ENCODE measurements at places on chromosomes 5 and 9.

DNA sequence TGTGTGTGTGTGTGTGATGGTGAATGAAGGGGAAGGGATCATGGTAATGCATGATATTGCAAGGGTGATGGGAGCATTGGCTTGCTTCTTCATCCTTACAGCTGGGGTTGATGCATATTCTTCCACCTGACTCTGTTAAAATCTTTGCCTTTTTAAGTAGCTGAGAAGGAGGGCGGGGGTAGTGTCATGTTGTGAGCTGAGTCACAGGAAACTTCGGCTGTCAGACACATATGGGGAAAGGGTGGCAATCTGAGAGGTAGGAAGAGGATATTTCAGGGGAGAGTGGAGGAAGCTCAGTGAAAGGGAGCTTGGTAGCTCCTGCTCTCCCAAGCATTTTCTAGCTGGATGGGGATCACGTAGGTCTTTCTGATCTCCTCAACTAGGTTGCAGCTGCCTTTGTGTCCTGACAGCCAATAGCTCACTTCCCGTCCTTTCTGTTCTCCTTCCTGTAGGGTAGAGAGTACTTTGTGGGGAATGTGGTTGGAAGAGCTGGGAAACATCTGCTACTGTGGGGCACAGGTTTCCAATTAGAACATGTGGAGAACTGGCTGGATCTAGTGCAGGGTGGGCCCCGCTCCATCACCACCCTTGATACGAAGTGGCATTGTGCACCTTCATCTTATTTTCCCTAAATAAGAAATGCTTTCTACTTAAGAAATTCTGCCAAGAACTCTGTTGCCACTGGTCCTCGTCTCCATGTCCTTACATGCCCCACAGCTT, 18.1 kb upstream of the CLK4 start:
- DNase-seq: no peak

- no peak for DNase-seq
Measured at GRCh38 chr9:120689860-120690259, 24.4 kb downstream of the MEGF9 start.

DNA sequence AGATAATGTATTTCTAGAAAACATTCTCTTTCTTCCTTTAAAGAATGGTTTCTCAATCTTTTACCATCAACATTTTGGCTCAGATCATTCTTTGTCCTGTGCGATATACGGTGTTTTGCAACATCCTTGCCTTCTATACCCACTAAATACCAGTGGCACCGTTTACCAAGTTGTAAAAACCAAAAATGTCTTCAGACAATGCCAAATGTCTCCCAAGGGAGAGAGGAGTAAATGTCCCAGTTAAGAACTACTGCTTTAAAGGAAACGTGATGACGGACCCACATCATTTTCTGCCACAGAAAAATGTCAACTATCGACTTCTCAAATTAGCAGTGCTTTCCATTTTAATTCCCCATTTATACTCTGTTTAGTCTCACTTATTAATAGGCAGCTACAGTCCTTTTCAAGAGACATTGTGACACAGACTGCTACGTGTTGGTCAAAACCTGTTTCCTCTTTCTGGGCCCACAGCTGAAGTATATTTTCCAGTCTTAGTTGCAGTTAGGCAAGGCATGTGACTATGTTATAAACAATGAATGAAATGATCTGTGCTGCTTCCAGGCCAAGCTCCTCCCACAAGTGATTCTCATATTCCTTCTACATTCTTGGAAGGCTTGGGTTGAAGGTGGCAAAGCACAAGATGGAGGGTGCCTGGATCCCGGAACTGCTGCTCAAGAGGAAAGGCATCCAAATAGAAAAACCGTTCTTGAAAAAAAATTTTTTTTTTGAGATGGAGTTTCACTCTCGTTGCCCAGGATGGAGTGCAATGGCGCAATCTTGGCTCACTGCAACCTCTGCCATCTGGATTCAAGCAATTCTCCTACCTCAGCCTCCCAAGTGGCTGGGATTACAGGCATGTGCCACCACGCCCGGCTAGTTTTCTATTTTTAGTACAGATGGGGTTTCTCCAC, 8.8 kb downstream of the PRXL2C start:
- DNase-seq: no peak

DNA sequence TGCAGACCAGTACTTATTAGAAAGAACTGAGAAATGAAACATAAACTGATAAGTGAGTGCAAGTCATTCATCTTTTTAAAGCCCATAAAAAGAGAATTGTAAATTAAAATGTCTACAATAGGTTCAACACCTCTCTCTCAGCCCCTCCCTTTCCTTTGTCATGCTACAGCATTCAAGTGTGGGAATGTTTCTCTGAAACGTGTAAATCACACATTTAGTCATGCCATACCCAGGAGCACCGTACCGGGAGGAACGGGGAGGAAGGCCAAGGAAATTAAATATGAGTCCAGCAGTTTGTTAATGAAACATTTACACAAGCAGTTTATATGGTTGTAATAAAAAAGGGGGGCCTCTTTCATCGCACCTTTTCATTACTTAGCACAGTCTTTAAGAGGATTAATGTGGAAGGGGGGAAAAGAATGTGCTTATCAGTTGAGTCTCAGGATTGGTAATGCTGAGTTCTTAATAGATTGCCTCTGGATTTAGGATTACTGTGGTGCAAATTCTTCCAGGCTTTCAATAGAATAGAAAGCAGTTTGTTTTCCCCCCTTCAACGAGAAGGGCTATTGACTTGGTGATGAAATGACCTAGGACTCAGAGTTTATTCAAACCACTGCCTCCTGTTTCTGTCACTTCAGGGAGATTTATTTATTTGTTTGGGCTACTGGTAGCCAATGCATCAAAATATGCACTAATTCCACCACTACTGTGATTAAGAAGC, 176.0 kb upstream of the ZNF608 start:
- no peak for DNase-seq

GRCh38 chr9:36332006-36332405, 68.1 kb downstream of the RNF38 start:
- DNase-seq: no peak

DNA sequence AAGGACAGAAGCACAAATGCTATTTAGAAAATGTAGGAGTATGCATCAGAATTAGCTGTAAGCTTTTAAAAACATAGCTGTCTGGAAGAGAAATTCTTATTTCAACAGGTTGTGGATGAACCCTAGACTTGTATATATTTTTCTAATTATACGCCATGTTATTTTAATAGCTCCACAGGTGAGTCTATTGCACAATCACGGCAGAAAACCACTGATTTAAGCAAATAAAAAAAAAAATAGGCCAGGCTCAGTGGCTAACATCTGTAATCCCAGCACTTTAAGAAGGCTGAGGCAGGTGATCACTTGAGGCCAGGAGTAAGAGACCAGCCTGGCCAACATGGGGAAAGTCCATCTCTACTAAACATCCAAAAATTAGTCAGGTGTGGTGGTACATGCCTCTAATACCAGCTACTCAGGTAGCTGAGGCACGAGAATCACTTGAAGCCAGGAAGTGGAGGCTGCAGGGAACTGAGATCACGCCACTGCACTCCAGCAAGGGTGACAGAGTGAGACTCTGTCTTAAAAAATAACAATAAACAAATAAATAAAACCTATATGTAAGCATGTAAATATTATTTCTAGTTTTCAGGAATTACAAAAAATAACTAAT, 11.7 kb downstream of the TRIM23 start:
- DNase-seq: no peak

GRCh38 chr5:31641575-31641974, 2.6 kb downstream of the PDZD2 start:
- no peak for DNase-seq

DNA sequence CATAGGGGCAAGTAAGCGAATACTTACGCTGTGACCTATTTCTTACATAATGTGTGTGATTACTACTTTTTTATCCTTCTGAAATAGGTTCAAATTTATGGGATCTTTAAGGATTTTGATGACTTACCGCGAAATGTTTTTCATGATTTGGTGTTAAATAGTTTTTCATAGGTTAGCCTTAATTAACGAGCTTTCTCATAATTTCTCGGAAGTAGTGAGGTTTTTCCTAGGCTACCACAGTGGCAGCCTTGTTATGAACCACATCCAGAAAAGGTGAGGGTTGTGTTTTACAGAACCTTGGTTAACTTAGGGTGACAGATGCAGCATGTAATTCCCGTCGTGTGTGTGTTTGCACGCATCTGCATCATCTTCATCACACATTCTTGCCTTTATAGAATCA, 1.3 kb downstream of the SH3GL2 start:
- no peak for DNase-seq

- no peak for DNase-seq
Measured at GRCh38 chr9:114057161-114057885, 20.8 kb downstream of the AMBP start.

DNA sequence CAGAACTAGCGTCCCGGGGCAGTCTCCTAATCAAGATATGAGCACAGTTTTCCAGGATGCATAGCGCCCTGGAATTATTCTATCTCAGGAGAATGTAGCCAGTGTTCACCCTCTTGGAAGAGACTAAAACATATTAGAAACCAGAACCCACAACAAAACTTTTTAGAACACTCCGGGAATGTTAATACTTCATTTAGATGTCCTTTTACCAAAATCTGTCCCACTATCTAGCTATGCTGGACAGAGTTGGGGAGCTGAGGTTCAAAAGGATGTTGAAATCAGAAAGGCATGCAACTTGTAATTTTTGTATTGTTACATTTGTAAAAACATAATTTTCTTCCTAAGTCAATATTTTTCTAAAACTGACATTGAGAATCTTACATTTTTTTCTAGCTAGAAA, 386.5 kb upstream of the RFX3 start:
- no peak for DNase-seq

- no peak for DNase-seq
Measured at GRCh38 chr5:78545406-78545805, 103.2 kb downstream of the LHFPL2 start.

- DNase-seq: no peak
Measured at GRCh38 chr9:120307599-120307998, 272.4 kb downstream of the CDK5RAP2 start.

DNA sequence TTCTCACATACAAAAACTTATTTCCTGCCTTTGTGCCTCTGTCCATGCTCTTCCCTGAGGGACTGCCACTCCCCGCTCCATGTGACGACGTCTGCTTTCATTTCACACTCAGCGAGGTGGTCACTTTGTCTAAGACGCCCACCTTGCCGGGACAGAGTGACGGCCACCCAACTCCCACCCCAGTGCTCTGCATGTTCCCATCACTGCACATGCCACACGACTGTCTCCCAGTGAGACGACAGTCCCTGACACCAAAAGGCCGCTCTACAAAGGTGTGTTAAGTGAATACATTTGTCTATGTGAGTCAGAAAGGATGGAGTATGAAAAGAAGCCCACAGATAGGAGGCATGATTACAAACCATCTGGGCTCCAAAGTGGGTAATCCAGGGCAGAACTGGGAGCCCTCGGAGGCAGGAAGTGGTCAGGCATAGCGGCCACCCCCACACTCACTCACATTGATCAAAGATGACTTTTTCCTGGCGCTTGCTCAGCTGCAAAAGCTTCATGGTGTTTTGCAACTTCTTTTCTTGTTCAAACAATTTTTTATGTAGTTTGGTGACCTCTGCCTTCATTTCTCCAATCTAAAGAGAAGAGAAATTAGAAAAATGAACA, 185.8 kb downstream of the CDK5RAP2 start:
- no peak for DNase-seq

GRCh38 chr9:9558907-9559306, 1053.9 kb downstream of the PTPRD start:
- DNase-seq: no peak

DNA sequence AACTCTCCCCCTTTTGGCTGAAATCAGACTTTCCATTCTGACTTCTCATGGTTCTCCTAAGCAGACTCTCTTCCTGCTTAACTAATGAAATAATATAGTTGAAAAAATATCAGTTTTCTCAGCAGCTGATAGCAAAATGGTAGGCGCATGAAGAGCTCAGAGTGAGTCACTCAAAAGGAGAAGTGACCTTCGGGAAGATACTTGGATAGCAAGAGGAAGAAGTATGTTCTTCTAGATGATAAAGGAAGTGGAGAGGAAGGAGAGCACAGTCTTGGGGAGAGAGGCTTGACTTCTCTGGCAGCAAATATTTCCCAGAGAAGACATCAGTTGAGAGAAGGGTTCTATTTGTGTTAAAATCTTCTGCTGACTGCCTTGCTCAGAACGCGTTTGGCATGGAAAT, 101.5 kb downstream of the TAF11L14 start:
- DNase-seq: no peak

DNA sequence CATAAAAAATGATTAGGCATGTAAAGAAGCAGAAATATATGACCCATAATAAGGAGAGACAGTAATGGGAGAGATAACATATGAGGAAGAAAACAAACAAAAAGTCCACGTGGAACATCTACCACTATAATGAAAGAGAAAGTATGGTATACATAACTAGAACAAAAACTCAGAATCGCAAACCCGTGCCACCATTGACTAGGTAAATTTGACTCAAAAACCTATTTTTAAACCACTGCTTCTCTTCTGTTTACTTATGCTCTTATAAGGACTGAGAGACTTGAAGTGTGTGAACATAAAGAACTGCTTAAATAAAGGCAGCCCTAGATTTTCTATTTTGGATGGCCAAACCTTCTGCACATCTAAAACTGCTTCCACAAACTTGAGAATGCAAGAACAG, 330.7 kb downstream of the CAAP1 start:
- no peak for DNase-seq

- DNase-seq: no peak
Measured at GRCh38 chr9:31325778-31326177, 1058.7 kb upstream of the ACO1 start.

GRCh38 chr9:2620919-2621721, 467 bp upstream of the VLDLR start:
- DNase-seq: no peak

- DNase-seq: no peak
Measured at GRCh38 chr5:163409384-163409783, 28.0 kb upstream of the CCNG1 start.

GRCh38 chr5:130237721-130238120, 333.5 kb downstream of the CHSY3 start:
- no peak for DNase-seq

GRCh38 chr9:29440449-29440848, 1867.2 kb upstream of the C9orf72 start:
- no peak for DNase-seq

- no peak for DNase-seq
Measured at GRCh38 chr9:127578952-127579853, 32.9 kb upstream of the STXBP1 start.

DNA sequence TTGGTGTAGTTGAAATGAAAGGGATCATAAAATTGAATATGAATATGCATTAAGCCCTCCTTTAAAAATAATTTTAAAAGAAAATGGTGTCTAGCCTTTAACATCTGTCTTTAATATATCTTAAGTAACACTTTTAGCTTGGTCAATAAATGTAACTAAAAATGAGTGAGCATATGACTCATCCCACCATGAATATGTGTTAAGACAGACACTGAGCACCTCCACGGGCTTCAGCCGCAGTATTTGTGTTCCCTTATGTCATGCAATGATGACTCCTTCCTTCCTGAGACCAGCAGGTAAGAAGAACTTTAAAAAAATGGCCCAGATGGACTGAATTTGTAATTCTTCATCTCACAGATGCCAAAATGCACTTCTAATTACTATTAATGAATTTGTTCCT, 563.2 kb downstream of the NR2F1-AS1 start:
- DNase-seq: no peak

- DNase-seq: no peak
Measured at GRCh38 chr9:72213906-72214305, 64.7 kb downstream of the GDA start.
